ENCODE measurements at places on chromosomes 2 and 18.
A peak's percentile ranks its signal among the peaks of the same experiment; 100 is the strongest.

DNA sequence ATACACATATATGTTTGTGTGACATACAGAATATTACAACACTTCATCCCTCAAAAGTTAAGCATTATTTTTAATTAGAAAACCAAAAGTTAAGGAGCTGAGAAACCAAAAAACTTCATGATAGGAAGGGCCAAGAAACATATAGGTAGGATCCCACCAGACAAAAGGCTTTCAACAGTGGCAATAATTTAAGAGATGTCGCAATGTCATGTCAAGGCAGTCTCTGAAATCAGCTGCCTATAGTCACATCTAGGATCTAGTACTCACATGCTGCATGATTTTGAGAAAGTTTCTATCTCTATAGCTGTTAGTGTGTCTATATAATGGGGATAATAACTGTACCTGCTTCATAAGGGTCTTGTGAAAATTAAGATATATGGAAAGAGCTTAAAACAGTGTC lies 72.7 kb downstream of the SPIRE1 start:
- no peak for DNase-seq

GRCh38 chr2:1607971-1608688 lies 136.2 kb downstream of the PXDN start:
- no peak for DNase-seq

DNA sequence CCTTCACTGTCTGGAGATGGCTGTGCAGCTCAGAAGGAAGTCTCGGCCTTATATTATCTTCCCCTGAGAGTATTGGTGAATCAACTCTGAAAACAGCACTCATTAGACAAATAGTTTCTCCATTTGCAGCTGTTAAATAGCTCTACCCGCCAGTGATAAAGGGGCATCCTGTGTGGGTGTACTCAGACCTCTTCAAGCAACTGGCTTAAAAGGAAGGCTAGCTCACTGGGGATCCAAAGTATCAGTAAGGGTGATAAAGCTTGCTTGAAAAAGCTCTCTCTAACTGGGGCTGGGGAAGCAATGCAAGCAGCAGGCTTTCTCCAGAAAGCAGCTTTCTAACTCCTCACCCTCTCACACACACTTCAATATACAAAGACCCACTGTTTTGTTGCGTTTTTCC lies 64.9 kb upstream of the PSMD14 start:
- no peak for DNase-seq

DNA sequence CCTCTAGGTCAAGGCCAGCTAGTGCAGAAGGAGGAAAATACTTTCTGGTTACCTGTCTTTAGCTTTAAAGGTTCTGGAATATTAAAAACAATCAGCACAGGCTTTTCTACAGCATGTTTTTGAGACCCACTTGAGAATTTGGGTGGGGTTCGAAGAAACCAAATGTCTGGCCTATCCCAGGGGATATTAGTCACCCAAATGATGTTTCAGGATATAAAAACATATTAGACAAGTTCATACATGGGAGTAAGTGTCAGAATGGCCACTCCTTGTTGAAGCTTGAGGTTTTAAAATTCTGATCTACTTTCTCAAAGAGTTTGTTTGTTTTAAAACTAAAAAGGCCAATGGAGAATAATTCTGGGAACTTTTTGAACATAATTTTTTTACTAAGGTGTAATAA lies 158.6 kb upstream of the DLX2 start:
- no peak for DNase-seq

- DNase-seq: no peak
Measured at GRCh38 chr2:44970846-44971450, 29.4 kb downstream of the SIX3 start.

GRCh38 chr2:30109856-30110255 lies 37.0 kb upstream of the YPEL5 start:
- peak; percentile 28 for DNase-seq

- DNase-seq: no peak
Measured at GRCh38 chr2:102748107-102748506, 13.7 kb upstream of the TMEM182 start.

GRCh38 chr18:55095584-55095983 lies 136.3 kb upstream of the CCDC68 start:
- DNase-seq: peak; percentile 90

DNA sequence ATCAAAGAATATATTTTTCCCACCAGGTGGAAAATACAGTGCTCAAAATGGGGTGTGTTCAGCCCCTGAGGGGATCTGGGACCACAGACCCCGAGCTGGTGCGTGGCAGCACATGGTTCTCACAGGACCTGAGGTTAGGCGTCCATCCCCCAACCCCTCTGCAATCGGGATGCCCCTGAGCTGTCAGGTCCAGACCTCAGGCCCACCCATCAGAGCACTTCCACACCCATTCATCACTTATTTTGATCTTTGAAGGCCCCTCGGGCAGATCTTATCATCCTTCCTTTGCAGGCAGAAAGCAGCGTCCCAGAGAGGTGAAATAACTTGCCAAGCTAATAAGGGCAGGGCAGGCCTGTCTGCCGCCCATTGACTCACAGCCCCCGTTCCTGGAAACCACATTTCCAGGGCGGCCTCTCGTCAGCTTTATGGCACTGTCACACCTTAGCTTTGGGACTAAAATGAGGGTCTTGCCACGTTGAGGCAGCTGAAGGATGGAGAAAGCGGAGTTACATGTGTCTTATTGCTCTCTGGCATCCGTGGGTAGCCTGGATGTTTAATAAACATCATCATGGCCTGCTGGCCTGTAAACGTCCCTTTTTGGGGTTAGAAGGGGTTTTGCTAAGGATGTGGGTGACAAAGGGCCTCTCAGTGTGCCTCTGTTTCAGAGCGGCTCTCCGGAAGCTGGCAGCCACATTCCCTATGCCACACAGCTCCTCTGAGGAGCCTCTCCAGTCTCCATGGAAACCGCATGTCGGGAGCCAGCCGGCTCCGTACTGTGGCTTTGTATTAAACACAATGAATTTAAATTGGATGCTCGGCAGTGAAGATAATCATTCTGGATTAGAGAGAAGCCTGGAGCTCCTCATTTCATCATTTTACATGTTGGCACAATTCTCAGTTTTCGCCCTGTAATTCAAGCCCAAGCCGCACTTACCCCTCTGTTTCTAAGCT lies 58.3 kb upstream of the MAPRE3 start:
- peak; percentile 42 for DNase-seq

DNA sequence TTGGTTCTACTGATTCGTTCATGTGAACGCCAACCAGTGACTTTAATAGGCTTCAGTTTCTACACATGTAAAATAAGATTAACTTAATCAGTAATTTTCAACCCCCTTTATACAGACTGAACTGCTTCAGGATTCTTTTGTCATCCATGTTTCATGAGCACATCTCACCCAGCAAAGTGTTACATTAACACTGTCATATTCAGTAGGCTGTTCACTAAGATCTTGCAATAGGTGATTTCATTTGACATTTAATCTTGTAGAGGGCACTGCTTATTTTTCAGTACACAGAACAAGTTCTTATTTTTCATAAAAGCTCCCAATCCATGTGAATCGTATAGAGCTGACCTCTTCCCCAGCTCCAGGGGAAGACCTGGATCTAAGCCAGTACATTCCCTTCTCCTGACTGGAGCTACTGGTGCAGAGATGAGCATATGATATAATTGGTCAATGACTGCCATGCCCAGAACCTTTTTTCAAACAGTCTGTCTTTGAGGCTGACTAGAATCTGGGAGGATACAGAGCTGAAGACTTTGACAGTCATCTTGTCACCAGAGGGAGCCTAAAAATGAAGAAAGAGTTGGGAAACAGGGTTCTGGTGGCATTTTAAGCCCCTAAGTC lies 72.2 kb upstream of the CHRNA1 start:
- DNase-seq: peak; percentile 3

DNA sequence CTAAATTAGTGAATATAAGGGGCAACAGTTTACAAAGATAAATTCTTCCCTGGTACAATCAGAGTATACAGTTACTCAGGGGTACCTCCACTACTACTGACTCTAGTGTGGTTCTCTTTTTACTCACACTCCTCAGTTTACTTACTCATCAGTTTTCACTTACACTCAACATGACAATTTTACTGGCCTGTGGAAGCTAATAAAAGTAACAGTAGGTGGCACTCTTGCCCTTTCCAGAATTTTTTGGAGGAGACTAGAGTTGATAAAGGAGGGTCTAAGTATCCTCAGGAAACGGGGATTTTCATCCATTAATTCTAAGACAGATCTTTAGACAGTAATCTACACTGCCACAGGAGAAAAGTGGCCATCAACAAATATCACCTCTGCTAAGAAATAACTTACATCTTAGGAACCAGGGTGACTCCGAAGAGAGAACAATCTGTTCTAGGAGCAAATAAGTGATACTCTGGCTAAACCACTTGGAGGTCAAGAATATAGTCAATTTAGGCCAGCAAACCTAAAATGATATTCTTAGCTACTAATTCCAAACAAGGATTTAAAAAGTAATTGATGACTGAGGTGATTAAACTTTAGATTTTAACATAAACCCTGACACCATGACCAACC lies 61.3 kb downstream of the ATL2 start:
- peak; percentile 49 for DNase-seq

- DNase-seq: peak; percentile 75
Measured at GRCh38 chr2:180983468-180984242, 3.2 kb downstream of the UBE2E3 start.

DNA sequence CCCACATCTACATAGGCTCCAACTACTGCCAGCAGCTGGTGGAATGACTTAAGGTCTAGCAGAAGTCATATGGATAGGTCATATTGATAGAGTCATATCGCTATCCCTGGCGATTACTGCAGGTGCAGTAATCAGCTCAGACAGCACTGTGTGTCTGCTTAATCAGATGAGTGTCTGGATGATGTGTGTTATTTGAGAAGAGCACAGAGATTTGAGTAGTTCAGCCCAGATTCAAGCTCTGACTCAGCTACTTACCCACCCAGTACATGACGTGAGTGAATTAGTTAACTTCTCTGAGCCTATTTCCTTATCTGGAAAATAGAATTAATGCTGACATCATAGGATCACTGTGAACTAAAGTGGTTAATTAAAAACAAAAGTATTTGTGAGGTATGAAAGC lies 78.9 kb downstream of the EHD3 start:
- DNase-seq: no peak

DNA sequence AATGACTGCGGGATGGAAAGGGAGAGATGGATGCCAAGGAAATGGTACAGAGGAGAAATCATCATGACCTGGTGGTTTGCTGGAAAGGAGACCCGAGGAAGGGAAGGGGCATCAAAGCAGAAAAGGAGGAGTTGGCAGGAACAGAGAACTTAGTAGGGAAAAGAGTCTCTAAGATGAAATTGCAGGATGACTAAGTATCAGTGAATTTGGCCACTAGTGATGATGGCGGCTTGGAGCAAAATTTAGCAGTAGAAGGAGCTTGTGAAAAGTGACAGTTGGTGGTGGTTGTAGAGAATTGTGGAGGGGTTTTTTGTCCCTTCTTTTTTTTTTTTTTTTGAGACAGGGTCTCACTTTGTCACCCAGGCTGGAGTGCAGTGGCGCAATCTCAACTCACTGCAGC lies 10.1 kb downstream of the METAP1D start:
- DNase-seq: no peak

DNA sequence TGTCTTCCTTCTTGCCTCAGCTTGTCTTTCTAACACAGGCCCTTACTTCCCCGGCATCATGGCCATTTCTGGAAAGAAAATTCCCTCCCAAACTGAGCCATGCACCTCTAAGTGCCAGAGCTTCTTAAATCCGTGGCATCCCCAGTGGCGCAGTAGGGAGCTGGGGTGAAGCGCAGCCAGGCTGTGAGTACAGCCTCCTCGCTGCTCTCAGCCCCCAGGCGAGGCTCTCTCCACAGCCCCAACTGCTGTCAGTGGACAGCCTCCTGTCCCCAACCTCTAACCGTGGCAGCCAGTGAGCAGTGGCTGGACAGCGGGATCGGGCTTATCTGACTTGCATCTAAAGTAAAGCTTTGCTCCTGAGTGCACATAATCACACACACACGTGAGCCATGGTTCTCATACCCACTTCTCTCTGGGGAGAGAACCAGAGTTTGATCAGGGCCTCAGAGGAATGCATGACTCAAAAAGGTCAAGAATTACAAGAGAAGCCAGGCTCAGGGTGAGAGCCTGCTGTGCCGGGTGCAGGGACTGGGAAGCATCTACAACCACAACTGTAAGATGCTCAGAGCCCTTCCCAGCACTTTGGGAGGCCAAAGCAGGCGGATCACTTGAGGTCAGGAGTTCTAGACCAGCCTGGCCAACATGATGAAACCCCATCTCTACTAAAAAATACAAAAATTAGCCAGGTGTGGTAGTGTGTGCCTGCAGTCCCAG lies 50.7 kb downstream of the SFXN5 start:
- DNase-seq: no peak

DNA sequence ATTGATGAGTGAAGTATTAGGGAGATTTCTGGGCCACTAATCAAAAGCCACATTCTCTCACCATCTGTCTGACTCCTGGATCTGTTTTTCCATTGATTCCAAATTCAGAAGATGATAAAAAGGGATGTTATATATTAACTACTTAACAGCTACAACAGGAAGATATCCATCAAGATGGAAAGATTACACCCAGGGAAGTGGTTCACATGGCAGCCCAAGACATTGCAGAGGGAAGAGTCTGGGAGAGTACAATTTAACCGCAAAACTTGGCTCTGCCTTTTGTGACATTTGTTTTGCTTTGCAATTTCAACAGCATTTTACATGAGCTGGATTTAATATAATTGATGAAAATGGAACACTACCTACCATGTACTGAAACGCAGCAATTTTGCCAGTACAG lies 22.5 kb upstream of the TCF4 start:
- DNase-seq: no peak

GRCh38 chr18:48486754-48487153 lies 52.1 kb upstream of the CTIF start:
- DNase-seq: no peak

DNA sequence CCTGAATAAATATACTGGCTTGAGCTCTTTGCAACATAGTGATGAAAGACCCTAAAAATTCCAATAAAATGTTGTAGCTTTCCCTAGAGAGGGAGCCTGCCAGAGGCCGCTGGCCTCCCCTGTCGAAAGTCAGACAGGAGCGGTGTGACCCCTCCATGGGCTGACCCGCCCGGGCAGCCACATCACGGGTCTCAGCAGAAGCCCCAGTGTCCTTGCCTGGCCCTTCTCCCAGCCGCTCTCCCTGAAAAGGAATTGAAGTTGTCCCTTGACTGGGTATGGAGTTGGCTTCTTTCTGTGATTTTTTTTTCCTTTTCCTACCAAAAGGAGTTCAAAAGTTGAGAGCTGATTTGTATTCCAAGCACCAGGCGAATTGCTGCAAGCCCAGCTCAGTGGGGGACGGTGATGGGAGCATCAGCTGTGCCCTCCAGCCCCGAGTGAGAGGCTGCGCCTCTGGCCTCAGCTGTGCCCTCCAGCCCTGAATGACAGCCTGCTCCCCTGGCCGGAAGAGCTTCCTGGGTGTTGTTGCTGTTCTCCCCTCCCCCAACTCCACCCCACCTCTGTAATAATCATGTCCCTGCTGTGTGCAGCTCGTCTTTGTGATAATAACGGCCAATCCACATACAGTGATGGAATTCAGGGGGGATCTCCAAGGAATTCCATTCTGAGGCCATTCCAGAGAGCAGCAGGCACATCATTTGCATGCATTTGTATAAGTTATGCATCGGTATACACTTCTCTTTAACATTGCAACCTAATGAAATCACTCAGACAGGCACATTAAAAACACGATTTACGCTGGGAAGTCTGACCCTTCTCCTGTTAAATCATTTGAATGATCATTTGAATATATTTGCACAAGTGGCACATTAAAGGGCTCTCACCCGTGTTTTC lies 501.0 kb downstream of the EIPR1 start:
- peak; percentile 6 for DNase-seq

GRCh38 chr2:237878321-237879057 lies 19.1 kb downstream of the RAMP1 start:
- peak; percentile 40 for DNase-seq

- DNase-seq: peak; percentile 13
Measured at GRCh38 chr2:46779447-46779941, 136.1 kb downstream of the MCFD2 start.

All from NCI-H69 (cell line).